Activated CD4-positive, alpha-beta memory T cell treated with anti-CD3 and anti-CD28 coated beads for 36 hours (primary cell): ENCODE measurements at places on chromosomes 11 and 22. TPM values are rescaled to one million over a fixed set of nuclear protein-coding genes. Genes with fewer than 3 reads are reported as not detected.

DNA sequence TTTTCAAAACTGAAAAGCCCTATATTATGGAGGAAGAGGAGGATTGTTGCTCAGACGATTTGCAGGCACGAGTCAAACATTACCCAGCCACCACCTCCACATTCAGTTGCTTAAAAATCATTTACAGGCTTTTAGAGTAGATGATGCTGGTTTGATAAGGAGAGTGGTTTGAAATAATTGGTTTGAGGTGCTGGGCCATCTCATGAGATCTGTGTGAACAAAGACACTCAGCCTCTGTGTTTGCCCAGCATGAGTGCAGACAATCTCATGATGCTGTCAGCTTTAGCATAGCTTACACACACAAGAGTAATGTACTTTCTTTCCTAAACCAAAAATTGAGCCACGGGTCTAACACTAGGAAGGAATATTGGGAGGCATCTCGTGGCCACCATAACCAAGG, 4.3 kb downstream of the SLC43A3 start:
- no peak for DNase-seq

DNA sequence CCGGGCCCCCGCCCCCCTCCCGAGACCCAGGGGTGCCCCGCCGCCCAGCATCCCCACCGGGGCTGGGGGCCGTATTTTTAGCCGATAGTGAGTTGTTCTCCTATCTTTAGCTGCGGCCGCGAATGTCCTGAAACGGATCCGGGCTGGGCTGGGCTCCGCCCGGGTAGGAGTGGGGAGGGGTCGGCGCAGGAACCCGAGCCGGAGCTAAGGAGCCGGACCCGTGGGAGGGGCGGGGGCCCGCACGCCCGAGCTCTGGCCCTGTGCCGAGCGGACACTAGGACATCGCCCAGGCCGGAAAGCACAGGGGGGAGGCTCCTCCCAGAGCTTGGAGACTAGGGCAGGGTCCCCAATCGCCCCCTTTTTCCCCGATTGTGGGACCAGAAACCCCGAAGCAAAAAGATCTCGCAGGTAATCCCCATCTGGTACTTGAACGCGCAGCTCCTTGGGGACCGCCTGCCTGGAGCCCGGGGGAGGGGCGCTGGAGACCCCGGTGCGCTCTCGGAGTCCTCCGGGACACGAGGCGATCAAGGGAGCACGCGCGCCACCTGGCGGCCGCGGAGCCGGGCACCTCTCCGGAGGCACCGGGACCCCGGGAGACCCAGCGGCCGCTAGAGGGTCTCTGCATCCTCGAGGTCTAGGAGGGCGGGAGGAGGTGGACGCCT, 669 bp downstream of the CDC42EP2 start:
- DNase-seq: peak; percentile 83

Gene YIF1A
- total RNA-seq: 63.1 TPM

Gene OSM
- 39.6 TPM for total RNA-seq

DNA sequence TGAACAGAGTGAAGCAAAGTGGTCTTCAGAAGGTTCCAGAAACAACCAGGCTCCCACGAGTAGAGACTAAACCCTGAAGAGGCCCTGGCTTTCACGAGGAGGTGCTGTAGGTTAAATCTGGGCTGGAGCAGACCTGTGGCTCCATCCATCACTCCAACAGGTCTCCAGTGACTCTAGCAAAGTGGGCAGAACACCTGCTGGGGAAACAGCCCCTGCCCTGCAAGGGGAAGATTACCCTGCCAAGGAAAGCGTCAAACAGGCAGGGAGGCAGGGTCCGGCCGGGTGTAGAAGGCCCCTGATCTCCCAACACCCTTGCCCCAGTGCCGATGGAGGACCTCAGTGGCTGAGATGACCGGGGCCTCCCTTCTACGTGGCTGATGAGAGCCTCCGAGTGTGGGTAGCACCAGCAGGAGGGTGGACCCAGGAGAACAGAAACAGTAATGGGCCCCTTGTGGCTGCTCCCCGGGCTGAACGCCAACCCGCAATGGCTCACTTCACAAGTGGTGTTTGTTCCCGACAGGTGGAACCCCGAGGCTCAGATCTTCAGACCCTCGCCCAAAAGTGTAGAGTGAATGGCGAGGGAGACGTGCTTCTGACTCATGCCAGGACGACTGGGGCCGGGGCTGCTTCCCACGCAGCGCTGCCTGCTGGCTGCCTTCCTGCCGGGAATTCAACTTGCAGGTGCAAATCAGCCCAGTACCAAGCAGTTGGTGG, 112.0 kb downstream of the SHANK2 start:
- no peak for DNase-seq

Gene SAA1
- total RNA-seq: not detected

Gene ETS1
- 444 TPM for total RNA-seq

- DNase-seq: no peak
These were observed 19.1 kb upstream of the IL18BP start for GRCh38 chr11:71979602-71980001.

Gene SCGB2A2
- not detected for total RNA-seq

GRCh38 chr11:6142936-6143335, 27.2 kb downstream of the OR52B2 start:
- no peak for DNase-seq

DNA sequence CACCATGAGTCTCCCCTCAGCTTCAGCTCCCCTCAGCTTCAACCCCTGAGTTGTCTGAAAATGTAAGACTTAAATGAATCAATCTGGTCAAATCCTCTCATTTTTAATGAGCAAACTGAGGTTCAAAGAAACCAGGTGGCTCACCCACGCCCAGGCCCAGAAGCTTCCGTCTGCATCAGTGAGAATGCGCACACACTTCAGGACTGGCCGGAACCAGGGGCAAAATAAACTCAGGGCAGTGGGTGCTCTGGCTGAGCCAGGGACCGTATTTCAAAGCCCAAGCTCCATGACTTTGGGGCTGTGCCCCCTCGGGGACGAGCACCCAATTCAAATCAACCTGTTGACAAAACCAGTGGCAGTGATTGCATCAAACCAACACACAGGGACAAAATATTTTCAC, 3.1 kb downstream of the SULT4A1 start:
- DNase-seq: no peak

Gene CTSF
- total RNA-seq: 1.4 TPM

GRCh38 chr22:39556970-39557841, 13.3 kb upstream of the CACNA1I start:
- peak; percentile 58 for DNase-seq

- no peak for DNase-seq
These were observed 922 bp upstream of the CSNK1E start for GRCh38 chr22:38317995-38318715.

Gene LRRC75B
- 1.1 TPM for total RNA-seq

Gene TMEM126A
- 45.3 TPM for total RNA-seq

- DNase-seq: no peak
These were observed 8.5 kb downstream of the SERHL2 start for GRCh38 chr22:42562279-42562678.

Gene POLR2L
- total RNA-seq: 70.4 TPM

GRCh38 chr11:12995823-12996222, 13.3 kb upstream of the RASSF10 start:
- DNase-seq: no peak

Gene PANX2
- 3.5 TPM for total RNA-seq

GRCh38 chr11:60396799-60397198, 540 bp downstream of the MS4A14 start:
- DNase-seq: no peak

Gene NPTXR
- 2.5 TPM for total RNA-seq

DNA sequence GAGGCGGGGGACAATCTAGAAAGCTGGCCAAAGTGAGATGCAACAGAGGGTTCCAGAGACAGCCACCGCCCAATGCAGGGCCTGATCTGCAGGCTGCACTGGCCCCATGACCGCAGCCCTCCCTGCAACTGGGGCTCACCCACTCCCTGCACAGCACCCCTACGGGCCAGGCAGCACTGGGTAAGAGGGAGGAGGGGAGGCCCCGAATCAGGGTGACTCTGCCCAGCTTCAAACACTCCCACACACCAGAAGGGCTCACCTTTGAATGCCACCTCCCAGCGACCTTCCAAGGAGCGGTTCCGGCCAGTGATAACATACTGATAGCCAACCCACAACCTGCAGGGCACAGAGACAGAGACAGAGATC, 59.3 kb downstream of the DGCR2 start:
- no peak for DNase-seq

DNA sequence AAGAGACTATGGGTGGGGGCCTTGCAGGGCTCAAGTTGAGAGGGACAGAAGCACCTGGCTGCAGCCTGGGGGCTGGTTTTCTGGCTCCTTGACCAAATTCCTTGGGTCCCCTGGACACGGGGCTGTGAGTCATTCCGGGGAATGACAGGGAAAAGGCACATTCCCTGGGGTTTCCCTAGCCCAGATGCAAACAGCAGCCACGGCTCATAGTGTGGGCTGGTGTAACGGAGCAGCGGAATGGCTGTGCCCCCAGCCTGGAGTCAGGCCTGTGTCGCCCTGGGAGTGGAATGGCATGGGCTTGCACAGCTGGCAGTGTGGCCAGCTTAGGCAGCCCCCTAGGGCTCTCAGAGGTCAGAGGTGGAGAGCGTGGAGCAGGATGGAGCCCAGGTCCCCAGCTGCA, 77.6 kb upstream of the KCNQ1OT1 start:
- DNase-seq: peak; percentile 2

Gene BIK
- total RNA-seq: 4.5 TPM

DNA sequence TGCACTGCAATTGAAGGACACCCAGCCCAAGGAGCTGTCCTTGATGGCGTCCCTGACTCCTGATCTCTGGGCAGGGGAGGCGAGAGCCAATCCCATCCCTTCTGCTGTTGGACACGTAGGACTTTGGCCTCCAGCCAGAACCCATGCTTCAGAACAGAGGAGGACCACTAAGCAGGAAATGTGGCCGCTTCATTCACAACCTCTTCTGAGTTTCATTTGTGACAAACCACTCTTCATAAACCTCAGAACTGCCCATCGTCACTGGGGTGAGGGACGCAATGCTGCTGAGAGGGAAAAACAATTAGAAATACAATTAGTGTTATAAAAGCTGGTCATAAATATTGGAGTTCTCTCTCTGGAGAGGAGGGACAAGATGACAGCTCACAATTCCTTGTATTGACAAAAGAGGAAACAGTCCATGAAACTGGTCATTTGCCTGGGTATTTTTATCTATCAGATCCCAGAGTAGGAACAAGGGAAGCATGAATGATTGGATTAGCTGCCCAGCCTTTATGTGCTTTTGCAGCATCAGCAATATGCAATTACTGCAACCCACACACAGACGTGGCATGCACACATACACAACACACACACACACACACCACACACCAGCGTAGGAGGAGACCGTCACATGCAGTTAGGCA, 216.5 kb upstream of the CADM1 start:
- no peak for DNase-seq

GRCh38 chr22:49622241-49623105, 205.2 kb downstream of the BRD1 start:
- DNase-seq: no peak

Gene SAA4
- total RNA-seq: not detected

GRCh38 chr22:30252411-30253204, 6.0 kb upstream of the LIF start:
- no peak for DNase-seq

Gene KRTAP5-2
- not detected for total RNA-seq

Gene THAP12
- total RNA-seq: 49.2 TPM

Gene NECTIN1
- 2.4 TPM for total RNA-seq

Gene HSCB
- total RNA-seq: 18.1 TPM

- no peak for DNase-seq
These were observed 1.3 kb downstream of the HPS5 start for GRCh38 chr11:18320617-18321016.

DNA sequence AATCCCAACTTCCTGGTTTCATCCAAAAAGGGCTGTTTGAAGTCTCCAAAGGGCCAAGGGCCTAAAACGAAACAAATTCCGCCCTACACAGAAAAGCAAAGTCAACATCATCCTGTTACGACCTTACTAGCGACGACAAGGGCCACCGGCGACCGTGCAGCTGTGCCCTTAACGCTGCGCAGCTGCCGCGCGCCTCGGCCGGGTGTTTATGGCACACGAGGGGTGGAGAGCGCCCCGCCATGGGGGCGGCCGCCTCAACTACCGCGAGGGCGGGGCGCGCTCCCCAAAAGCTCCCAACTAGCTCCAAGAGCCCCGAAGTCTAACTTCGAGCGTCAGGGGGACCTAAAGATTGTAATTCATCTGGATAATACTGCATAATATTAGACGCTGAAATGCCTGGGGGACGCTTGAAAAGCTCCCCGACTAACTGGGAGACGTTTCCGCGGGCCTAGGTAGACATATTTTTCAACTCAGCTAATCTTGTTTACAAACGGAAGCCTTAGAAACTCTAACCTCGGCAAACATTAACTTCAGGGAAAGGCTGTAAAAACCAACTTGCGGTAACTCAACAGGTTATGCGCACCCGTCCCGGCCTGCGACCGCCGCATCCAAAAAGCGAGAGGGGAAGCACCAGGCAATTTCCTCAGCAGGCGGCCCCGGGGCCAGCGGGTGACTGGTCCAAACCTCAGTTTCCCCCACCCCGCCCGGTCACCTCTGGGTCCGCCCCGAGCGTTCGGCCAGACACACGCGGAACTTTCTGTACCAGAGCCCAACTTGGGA, 694 bp downstream of the TMEM123 start:
- peak; percentile 86 for DNase-seq

DNA sequence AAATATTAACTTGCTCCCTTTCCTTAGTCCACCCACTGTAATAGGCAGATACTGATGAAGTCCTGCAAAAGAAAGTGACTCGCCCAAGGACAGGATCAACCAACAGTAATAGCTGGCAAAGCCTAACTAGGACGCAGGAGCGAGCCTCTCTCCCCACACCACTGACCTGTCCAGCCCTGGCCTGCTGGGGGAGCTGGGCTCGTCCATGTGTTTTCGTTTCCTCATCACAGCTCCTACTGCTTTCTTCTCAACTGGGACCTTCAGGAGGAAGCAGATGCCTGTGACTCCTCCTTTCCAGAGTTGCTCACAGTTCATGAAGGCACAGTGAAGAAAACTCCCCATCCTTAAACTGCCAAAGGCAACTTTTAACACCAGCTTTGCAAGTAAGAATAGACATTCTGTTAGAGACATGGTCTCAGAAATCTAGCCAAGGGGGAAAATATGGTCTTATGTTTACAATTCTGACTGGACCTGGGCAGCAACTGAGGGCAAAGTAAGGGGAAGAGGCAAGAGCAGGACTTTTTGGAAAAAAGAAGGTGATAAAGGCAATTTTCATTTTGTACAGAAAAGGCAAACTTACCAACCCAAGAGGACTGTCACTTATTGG, 11.6 kb upstream of the GPHA2 start:
- no peak for DNase-seq

GRCh38 chr11:91513734-91514133, 710.9 kb upstream of the FAT3 start:
- no peak for DNase-seq

GRCh38 chr11:64089027-64089360, 53.3 kb downstream of the FLRT1 start:
- no peak for DNase-seq
